ENCODE measurements at places on chromosomes 6 and 20.

DNA sequence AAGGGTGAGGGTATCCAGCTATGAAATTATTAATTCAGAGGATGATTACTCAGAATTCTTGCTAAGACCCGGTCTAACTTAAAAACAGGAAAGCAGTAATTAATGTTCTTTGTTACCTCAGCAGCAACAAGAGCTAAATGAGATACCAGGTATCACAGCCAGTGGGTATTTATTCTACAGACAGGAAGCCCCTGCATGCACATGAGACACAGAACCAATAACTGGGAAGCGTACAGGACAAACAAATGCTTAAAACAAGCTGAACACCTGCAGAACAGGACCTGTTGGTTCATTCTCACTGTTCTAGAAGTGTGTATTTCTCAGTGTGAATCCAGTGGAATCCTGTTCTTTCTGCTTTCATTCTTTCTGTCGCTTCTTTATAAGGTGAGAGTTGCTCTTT, 30.9 kb downstream of the SCML4 start:
- DNase-seq: no peak

GRCh38 chr6:168459572-168459971, 18.6 kb downstream of the SMOC2 start:
- no peak for DNase-seq

DNA sequence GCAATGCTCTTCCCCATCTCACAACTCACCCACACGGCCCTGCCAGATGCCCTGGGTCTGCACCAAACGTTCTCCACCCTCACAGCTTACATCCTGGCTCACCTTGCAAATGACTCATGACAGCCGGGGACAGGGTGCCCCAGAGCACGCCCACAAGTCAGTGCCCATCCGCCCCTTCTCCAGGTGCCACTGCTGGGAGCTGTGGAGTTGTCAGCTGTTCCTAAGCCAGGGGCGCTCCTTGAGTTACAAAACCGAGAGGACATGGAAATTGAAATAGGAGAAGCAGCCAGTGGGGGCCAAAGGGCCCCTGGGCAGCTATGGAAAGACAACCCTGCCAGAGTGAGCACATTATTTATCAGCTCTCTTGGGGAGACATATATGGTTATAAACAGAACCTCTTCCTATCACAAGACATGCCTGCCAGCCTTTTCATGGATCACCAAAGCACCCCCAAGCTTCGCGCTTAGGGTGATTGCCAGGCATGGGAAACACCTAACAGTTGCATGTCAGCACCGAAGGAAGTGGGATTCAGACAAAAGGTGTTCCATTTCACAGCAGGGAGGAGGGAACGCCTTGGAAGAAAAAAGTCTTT, 236.8 kb downstream of the LY86 start:
- no peak for DNase-seq

DNA sequence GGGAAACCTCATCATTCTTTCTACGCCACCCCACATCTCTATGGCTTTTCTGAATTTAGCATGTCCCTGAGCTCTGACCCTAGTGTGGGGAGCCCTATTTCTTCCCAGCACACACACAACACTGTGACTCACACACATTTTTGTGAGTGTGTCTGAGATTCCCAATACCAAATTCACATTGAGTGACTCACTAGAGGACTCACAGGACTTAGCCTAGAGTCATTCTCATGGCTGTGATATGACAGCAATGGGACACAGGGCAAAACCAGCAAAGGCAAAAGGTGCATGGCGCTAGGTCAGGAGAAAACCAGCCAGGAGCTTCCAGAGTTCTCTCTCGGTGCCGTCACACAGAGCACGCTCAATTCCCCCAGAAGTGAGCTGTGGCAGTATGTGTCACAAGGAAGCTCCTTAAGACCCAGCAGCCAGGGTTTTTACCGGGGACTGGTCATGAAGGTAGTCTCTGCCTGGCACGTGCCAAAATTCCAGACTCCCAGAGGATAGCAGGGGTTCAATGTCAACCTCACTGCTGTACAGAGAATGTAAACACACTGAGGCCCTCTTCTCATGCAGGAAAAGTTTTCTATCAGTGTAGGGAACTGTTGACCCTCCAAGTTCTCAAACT, 6.2 kb downstream of the CSTL1 start:
- DNase-seq: no peak

GRCh38 chr6:40326714-40327421, 260.3 kb downstream of the LRFN2 start:
- no peak for DNase-seq

DNA sequence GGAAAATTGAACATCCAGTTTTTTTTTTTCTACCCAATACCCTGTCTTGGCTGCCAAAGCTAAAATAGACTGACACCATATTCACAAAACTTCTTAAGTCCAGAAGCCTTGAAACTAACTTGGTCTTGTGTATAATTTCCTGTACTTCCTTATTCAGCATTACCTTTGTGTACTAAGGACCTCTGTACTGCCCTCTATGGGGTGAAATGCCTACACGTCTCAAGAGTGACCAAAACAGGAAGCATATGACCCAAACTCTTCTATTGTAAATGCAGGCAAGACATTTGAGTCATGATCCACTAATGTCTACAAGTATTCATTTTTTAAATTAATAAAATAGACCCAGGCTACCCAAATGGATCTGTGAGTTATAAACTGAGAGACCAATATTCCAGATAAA, 50.4 kb downstream of the HMGCLL1 start:
- DNase-seq: no peak

DNA sequence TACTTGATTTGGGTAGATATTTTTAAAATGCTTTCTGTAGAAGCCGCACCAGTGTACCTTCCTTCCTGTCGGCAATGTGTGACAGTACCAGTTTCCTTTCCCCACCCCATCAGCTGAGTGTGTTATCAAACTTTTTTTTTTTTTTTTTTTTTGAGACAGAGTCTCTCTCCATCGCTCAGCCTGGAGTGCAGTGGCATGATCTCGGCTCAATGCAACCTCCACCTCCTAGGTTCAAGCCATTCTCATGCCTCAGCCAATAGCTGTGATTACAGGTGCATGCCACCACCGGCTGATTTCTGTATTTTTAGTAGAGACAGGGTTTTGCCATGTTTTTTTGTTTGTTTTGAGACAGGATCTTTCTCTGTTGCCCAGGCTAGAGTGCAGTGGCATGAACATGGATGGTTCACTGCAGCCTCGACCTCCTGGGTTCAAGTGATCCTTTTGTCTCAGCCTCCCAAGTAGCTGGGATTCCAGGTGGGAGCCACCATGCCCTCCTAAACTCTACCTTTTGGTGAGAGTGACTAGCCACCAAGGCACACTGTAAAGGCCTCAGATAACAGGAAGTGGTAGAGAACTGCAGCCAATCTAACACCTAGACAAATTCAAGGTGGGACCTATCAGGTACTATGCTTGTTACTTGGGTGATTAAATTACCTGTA, 26.5 kb upstream of the ZBTB22 start:
- no peak for DNase-seq

DNA sequence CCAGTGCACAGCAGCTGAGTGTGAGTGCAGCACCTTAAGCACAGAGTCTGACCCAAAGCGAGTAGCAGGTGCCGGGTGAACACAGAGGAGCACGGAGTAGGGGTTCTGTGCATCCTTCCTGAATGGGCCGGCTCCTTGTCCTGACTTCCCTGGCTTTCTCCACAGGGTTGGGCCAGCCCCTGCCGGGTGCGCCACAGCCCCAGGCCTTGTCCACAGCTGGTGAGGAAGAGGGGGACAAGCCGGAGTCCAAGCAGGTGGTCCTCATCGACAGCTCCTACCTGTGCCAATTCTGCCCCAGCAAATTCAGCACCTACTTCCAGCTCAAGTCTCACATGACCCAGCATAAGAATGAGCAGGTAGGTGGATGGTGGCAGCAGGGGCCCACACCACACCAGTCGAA, 34.9 kb downstream of the ZNF341 start:
- no peak for DNase-seq

GRCh38 chr6:11852061-11852651, 73.6 kb upstream of the ADTRP start:
- DNase-seq: no peak

GRCh38 chr20:63567386-63568169, 6.5 kb downstream of the HELZ2 start:
- DNase-seq: peak; percentile 18

- DNase-seq: no peak
Measured at GRCh38 chr6:157456524-157456829, 75.5 kb downstream of the ZDHHC14 start.

Measured in midbrain (tissue), 1 donor.